CD4-positive, alpha-beta T cell treated with Interleukin-6 for 4 hours (primary cell): ENCODE measurements at places on chromosomes 6 and 20.

DNA sequence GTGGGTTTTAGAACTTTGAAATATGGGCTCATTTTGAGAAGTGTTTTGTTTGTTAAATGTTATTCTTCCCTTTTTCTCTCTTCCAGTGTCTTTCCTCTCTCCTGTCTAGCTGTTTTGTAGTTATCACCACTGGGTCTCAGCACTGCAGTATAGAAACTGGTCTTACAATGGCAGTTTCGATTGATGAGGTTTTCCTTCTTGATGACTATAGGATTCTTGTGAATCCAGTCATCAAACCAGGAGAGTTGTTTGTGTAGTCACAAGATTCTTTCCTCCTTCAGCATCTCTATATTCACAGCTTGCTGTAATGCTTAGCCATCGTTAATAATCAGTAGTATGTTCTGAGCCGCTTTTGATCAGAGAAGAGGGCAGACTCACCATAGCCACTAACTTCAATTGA lies 172.3 kb downstream of the OGFRL1 start:
- DNase-seq, result no peak

- DNase-seq, result peak; percentile 19
Observed at GRCh38 chr6:108581237-108581931, 20.7 kb downstream of the FOXO3 start.

- no peak for DNase-seq
Observed at GRCh38 chr20:5504061-5504739, 187.4 kb upstream of the PROKR2 start.

DNA sequence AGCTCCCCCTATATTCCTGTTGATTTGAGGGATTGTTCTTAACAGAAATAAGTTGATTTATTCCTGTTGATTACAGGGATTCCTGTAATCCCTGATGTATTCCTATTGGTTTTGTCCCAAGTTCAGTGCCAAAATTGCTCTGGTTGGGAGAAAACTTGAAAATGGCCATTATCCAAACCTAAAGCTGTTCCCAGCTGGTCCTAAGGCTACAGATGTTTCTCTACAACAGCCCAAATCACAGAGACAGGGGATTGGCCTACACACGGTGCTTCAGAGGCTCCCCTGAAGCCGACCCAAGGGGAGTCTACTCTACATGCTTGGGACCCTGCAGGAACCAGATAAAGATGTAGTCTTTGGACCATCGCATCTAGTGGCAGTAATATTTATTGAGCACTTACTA lies 99.0 kb upstream of the AKAP12 start:
- DNase-seq, result no peak

DNA sequence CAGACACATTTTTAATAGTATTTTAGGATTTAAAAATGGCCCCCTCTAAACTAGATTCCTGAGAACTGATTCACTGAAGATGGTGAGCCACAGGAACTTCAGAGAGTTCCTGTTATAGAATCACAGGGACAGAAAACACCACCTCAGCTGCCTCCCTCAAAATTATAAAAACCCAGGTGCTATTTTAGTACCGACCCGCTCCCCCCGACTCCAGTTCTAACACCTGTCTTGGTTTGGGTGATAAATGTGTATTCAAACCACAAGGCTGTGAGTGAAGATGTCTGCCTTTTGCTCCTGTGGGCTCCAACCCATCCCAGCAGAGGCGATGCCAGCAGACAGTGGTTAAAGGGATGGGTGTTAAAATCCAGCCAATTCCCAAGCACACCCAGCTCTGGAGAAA lies 127.4 kb upstream of the LY86 start:
- no peak for DNase-seq

GRCh38 chr6:135025175-135025574 lies 29.4 kb downstream of the HBS1L start:
- no peak for DNase-seq

DNA sequence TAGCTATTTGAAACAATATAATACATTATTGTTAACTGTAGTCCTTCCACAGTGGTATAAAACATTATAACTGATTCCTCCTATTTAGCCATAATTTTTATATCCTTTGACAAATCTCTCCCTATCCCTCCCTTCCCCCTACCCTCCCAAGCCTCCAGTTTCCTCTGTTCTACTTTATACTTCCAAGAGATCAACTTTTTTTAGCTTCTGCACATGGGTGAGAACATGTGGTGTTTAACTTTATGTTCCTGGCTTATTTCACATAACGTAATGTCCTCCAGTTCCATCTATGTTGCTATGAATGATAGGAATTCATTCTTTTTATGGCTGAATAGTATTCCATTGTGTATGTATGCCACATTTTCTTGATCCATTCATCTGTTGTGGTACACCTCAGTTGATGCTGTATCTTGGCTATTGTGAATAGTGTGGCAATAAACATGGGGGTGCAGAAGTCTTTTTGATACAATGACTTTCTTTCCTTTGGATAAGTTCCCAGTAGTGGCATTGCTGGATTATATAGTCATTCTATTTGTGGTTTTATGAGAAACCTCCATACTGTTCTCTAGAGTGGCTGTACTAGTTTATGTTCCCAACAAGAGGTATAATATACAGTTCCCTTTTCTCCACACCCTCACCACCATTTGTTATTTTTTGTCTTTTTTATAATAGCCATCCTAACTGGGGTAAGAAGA lies 205.0 kb downstream of the KCNQ5 start:
- no peak for DNase-seq

DNA sequence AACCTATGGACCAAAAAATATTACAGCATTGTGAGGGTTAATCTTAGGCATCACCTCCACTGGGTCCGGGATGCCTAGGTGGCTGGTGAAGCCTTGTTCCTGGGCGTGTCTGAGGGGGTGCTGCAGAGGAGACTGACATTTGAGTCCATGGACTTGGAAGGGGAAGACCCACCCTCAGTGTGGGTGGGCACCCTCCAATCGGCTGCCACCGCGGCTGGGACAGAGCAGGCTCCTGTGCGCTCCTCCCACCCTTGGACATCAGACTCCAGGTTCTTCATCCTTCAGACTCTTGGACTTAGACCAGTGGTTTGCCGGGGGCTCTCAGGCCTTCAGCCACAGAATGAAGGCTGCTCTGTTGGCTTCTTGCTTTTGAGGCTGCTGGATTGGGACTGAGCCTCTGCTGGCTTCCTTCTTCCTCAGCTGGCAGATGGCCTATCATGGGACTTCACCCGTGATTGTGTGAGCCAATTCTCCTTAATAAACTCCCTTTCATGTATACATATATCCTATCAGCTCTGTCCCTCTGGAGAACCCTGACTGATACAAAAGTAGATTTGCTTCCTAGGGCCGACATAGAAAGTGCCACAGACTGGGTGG lies 113.1 kb downstream of the TTLL2 start:
- no peak for DNase-seq
